ENCODE measurements at places on chromosomes 2 and 18.

DNA sequence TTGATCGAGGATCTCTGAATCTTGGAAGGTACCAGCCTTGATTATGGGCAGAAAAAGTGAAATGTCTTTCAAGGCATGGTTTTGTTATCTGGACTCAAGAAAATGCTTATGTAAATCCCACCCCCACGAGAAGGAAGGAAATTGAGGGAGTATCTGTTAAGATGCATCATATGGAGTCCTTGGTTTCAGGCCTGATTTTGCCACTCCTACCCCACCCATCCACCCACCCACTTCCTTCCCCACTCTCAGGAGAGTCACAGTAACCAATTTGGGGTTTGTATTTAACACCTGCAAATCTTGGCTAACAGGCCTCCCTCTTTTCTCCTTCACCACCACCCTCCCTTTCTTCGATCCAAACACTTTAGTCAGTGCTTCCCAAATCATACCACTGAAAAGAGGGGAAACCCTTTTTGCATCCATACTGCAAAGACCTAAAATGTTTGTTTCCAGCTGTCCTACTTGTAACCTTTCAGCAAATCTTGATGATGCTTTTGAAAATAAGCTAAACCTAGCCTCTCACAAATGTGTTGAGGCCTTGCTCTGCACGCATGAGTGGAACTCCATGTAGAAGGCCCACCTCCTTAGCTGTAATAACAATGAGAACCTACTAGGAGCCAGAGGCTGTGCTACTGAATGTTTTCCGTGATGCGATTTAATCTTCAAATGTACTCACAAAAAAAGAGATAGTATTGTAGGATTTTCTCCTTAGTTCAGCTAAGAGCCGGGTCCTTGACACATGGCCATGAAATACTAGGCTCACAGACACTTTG lies 34.8 kb downstream of the POU3F3 start:
- DNase-seq = no peak

DNA sequence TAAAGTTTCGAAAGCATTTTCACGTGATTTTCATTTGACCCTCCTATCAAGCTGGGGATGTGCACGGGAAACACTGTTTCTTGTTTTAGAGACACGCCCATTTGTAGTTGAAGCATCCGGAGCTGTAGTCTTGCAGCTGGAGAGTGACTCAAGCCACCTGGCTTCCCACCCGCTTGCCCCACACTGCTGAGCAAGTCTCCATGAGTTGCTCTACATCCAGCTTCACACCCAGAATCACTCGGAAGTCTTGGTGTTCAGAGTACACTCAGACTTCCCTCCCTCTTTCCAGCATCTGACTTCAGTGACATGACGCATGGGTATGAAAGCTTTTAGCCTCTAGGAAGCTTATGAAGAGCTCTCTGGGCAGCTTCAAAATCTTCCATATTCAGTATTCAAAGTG lies 262.4 kb downstream of the NBAS start:
- no peak for DNase-seq

- no peak for DNase-seq
These were observed 52.7 kb upstream of the LAMA1 start for GRCh38 chr18:7170292-7170691.

- no peak for DNase-seq
These were observed 95.4 kb downstream of the ZBTB7C start for GRCh38 chr18:48313792-48314191.

GRCh38 chr18:75131381-75132000 lies 77.4 kb downstream of the PTGR3 start:
- no peak for DNase-seq
